ENCODE measurements at places on chromosomes 11 and 22.

DNA sequence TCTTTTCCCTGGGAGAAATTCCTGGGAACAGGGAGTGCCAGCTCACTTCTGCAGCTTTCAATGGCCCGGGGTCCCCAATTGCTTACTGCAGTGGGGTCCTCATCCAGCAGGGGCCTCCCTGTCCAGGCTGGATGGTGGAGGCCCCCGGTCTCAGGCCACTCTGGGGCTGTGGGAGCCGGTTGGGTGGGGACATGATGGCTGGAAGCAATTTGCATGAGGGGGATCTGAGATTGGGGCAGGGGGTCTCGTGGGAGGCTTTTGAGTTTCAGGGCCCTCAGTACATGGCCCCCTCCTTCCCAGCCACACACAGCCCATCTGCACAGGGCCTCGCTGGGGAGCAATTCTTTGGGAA lies 25.2 kb downstream of the MRGPRD start:
- no peak for DNase-seq

- no peak for DNase-seq
Observed at GRCh38 chr11:10986006-10986405, 128.2 kb upstream of the ZBED5 start.

GRCh38 chr22:49234459-49234858 lies 593.2 kb downstream of the BRD1 start:
- no peak for DNase-seq

DNA sequence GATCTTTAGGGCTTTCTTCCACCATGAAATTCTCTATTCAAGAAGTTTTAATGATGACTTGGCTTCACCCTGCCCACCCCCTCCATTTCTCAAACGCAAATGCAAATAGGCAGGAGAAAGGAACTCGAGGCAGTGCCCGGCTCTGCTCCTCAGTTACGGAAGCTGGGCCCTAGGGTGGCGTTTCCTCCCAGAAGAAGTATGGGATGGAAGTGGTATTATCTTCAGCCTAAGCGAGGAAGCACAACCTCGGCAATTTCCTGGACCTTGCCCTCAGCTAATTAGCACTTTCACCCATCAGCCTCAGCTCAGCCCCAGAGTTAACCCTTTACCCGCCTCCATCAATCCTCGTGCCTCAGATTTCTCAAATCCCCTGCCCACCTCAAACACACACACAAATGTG lies 58.2 kb upstream of the LRRC55 start:
- no peak for DNase-seq

GRCh38 chr11:72869831-72870230 lies 55.6 kb downstream of the ATG16L2 start:
- no peak for DNase-seq

DNA sequence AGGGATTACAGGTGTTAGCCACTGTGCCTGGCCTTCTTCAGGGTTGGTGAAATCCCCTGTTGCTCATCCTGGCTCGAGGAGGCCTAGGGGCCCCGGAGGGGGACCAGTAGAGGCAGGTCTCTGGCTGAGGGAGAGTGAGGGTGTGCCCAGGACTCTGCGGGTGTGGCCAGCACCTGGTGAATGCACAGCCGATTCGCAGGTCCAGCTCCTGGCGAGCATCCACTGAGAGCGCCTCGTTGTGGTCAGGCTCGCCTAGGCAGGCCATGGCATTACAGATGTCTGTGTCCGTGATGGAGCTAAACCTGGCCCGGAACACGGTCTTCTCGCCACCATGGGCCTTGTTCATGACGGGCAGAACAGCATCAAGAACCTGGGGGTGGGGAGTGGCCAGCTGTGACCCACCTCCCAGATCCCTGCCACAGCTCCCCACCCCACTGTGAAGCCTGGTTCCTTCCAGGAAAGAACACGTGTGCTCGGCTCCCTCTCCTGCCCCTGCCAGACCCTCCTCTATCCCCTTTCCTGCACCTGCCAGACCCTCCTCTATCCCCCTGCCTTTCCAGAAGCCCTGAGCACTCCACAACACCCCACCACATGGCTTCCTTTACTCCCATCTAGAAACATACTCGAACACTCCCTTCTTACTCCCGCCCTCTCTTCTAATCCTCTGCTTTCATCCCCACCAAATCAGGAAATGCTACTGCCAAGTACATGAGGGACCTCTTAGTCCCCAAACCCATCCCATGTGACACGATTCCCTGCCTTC lies 12.4 kb downstream of the TOP3B start:
- no peak for DNase-seq

GRCh38 chr22:38784035-38784434 lies 9.9 kb downstream of the DNAL4 start:
- no peak for DNase-seq

GRCh38 chr11:106842134-106842533 lies 176.1 kb downstream of the GUCY1A2 start:
- no peak for DNase-seq

GRCh38 chr11:78021611-78022010 lies 1.5 kb downstream of the KCTD14 start:
- no peak for DNase-seq
